AG04450 (cell line): ENCODE measurements at places on chromosomes 1 and 21. TPM values are rescaled to one million over a fixed set of nuclear protein-coding genes. Genes with fewer than 3 reads are reported as not detected.
A peak's percentile ranks its signal among the peaks of the same experiment; 100 is the strongest.

DNA sequence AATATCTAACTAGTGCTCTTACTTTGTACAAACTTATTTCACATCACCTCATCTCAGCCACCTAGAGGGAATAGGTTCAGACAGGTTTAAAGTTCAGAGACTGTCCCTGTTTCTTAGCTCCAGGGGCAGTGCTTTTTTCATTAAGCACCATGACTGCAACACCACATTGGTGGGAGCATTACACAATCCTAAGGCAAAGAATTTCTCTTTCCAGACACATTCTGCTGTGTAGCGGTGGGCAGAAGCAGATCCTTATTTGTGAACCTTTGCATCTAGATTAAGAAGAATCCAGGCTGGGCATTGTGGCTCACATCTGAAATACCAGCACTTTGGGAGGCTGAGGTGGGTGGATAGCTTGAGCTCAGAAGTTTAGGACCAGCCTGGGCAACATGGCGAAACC lies 16.1 kb downstream of the LCA5L start:
- DNase-seq = no peak

DNA sequence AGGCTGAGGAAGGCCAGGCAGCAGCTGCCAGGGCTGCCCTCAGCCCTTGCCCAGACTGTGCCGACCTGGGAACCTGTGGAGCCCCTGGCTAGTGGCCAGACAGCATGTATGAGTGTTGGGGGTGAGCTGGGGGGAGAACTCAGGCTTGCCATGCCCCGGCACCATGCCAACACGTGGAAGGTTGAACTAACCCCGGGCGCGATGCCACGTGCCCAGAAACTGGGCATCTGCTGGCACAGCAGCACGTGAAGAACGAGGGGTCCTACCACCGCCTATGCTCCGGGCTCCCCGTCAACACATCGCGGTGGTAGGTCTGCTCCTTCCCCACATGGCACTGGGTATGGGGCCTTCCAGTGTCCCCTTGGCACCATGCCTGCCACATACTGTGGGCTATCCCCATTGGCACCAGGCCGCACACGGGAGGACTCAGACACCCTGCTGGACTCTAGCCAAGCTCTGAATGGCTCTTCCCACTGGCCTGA lies 68.7 kb downstream of the CASZ1 start:
- DNase-seq = no peak

TTC22 gene
- polyA plus RNA-seq = not detected in 2 replicates

GRCh38 chr1:23561813-23562100 lies 2.5 kb upstream of the ID3 start:
- DNase-seq = no peak

DNA sequence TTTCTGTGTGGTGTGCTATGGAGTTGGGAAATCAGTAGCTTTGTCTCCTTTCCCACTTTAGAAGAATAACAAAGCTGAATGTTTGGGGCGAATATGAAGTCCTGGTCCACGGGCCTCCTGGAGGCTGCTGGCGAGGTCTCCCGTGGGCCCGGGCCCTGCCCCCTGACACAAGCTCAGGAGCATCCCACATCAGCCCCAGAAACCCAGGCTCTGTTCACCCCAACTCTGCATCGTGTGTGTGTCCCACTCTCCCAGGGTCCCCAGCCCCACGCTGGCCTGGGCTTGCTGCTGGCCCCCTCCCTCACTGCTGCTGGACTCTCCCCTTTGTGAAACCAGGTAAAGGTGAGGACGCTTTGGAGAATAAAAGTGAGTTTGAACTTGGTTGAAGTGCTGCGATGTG lies 8.1 kb downstream of the PRDM16 start:
- DNase-seq = no peak

GRCh38 chr1:33860671-33861070 lies 3.2 kb upstream of the HMGB4 start:
- DNase-seq = no peak

DNA sequence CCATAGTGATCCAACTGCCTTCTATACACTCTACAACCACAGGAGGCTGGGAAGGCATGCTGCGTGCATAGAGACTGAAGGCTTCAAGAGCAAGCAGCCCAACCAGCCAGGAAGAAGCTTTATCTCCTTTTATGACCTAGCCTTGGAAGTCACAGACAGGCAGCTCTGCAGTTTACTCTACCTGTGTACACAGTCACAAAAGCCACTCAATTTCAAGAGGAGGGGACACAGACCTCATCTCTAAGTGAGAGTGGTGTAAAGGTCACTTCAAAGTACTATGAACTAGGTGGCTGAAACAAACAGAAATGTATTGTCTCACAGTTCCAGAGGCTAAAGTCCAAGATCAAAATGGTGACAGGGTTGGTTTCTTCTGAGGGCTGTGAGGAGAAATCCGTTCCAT lies 69.6 kb upstream of the GJB5 start:
- DNase-seq = no peak

GRCh38 chr21:34055615-34056014 lies 17.8 kb upstream of the MRPS6 start:
- no peak for DNase-seq

- DNase-seq = no peak
Observed at GRCh38 chr1:230902349-230902923, 34.1 kb upstream of the C1orf198 start.

AMY2A gene
- polyA plus RNA-seq = not detected in 2 replicates

DNA sequence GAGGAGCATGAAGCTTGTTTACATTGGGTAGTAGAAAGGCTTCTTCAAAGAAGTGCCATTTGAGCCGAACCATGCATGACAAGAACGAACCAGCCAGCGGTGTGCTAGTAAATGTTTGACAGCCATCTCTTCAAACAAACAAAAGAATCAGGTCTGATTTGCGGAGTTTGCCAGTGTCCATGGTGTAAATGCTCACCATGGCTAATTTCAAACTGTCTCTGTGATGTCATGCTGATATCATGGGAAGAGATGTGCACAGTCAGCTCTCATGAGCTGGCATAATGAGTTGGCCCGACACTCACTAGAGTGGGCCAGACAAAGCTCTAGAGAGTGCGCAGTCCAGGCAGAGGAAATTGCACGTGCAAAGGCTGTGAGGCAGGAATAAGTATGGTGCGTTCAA lies 101.1 kb downstream of the KAZN start:
- DNase-seq = no peak

FCGR2B gene
- not detected in 2 replicates for polyA plus RNA-seq

- DNase-seq = peak; percentile 8
Observed at GRCh38 chr1:35505911-35506798, 51.0 kb downstream of the KIAA0319L start.

GRCh38 chr1:61591351-61591750 lies 133.6 kb downstream of the TM2D1 start:
- no peak for DNase-seq

- DNase-seq = no peak
Observed at GRCh38 chr1:23099171-23099536, 69.5 kb downstream of the LUZP1 start.

DNA sequence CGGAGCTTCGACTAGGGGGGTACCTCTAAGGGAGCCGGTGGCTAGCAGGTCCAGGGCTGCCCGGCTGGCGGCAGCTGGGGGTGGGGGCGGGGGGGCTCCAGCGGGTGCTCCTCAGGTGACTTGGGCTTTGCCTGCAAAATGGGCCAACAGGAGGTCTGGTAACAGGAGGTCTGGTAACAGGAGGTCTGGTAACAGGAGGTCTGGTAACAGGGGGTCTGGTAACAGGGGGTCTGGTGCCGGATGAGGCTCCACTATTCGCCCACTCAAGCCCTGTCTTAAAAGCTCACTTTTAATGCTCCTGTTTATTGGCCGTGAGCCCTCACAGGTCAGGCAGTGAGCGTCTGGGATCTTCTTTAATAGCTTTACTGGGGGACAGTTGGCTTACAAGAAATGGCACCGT lies 40.4 kb upstream of the ACTRT2 start:
- no peak for DNase-seq

RGS4 gene
- 20.2 and 22.0 TPM in 2 replicates for polyA plus RNA-seq

- DNase-seq = no peak
Observed at GRCh38 chr1:48678710-48679505, 97.8 kb downstream of the BEND5 start.

FMOD gene
- polyA plus RNA-seq = 5.4 and 6.6 TPM in 2 replicates

DNA sequence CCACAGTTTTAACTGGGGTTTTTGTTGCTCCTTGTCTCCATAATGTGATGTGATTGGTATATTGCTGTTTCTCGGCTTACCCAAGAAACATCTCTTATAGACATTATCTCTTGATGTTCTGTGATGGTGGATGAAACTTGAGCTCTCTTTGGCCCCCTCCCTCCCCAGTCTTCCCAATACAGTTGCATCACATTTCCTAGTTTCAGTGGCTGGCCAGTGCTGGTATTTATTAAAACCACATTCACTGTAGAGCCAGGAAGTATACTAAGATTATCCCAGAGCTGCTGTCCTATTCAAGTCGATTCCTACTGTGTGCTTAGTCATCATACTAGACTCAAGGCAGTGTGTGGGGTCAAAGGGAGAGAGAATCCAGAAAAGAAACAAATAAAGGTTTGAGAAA lies 244.4 kb downstream of the KAZN start:
- DNase-seq = peak; percentile 26

GRCh38 chr1:16014509-16015482 lies 3.0 kb downstream of the HSPB7 start:
- no peak for DNase-seq

SPRR5 gene
- not detected in 2 replicates for polyA plus RNA-seq

GRCh38 chr1:229238674-229239415 lies 32.1 kb upstream of the RAB4A start:
- DNase-seq = no peak

DNA sequence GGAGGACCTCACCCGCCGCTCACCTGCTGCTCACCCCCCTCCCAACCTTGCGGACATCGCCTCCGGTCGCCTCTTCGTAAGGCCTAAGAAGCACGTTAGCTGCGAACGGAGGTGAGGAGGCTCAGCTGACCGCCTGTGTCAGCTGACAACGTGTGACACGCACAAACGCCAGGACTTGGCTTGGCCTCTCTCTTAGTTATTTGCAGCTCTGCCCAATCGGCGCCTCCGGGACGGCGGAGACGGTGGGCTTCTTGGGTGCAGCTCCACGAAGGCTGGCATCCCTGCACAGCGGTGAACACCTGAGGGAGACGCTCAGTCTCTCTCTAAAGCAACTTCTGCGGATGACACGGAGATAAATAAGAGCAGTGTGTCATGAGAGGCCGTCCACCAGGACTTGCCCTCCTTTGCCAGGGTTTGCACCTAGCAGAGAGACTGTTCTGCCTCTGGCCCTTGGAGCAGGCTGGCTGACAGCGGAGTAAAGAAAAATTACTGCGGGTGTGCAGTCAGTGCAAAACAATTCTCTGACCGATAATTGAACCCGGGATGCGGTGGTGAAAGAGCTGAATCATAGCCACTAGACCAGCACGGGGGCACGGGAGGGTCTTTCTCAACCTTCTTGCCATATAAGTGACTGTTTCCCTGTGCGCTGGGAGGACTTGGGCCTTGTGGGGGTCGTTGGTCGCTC lies 318.9 kb downstream of the FAM72C start:
- DNase-seq = no peak

DNA sequence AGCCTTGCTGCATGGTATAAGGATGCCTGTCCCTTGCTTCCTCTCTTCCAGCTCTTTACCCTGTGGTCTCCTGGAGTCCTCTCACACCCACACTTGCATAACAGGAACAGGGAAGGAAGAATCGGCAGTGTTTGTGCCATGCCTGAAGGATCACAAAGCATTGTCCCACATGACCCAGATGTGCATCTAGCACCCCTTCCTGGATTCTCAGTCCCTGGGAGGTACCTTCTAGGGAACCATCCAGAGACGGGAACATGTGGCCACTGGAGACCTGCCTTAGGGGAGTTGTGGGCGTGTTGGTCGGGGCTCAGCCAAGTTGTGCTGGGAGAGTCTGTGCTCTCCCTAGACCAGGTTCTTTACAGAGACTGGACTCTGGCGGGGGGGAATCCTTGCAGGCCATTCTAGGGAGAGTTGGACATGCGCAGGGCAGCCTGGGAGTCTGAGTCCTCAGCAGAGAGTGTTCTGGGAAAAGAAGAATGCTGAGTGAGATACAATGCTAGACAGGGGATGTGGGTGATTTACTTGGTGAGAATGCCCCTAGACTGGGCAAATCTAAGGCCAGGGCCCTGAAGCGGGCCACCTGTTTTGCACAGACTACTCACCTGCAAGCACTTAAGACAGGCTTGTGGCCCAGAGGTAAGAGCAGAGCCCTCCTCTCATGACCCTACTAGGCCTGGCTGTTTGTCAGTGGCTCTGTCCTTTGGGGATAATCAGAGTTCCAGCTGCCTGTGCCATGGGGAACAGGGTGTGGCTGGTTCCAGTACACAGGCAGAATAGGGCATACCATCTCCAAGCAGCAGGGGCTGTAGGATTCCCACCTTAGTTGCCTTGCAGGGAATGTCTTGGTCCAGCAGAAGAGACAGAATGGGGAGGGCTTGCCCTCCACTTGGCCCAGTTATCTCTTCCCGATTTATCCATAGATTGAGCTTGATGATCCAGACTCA lies 89.8 kb downstream of the MAN1C1 start:
- DNase-seq = no peak

GRCh38 chr1:97093741-97094140 lies 372.2 kb downstream of the PTBP2 start:
- peak; percentile 61 for DNase-seq

DNA sequence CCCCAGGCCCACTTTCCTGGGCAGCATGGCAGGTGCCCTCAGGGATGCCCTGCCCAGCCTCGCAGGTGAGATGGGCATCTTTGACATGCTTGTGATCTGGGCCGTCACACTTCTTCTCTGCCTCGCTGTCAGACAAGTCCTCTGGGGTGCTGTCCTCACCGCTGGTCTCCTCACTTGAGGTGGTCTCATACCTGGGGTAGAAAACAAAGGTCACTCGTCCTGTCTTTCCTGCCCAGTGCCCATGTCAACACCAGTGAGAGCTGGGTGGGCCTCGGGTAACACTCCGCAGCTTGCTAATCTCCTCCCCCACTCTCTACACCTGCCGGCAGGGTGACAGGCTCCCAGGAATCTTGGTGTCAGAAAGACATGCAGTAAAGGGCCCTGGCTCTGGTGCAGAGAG lies 50.9 kb downstream of the KANK4 start:
- no peak for DNase-seq

- no peak for DNase-seq
Observed at GRCh38 chr1:152460529-152460899, 46.5 kb upstream of the CRNN start.

GRCh38 chr21:46122758-46123683 lies 25.1 kb downstream of the COL6A2 start:
- DNase-seq = no peak

DNA sequence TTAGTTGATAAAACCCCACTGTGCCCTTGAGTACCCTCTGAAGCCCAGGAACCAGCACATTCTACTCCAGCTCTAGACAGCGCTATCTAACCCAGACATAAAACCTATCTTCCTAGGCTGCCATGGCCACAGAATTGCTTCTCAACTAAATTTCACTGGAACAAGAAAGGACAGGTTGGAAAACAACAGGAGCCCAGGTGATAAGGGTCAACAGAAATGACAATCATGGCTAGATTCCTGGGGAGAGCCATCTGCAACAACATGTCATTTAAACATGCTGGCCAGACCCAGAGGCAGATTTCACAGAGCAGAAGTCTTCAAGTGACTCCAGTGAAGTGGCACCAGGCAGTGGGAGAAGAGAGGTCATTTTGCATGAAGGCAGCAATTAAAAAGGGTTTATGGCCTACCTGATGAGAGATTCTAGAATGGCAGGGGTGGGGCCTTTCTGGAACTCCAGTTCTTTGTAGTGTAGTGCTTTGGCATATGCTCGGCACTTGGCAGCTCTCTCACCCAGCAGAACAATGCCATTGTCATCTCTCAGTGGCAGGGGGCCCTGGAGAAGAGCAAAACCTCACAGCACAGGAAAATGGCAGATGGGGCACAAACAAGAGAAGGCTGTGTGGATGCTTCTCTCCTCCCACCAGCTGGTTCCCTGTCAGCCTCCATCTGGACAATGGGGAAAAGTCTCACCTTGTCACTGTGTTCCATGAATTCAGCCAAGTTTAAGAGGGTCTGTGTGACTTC lies 9.9 kb downstream of the ANGPTL7 start:
- no peak for DNase-seq
